ENCODE measurements at places on chromosomes 2 and 18. TPM values are rescaled to one million over a fixed set of nuclear protein-coding genes. Genes with fewer than 3 reads are reported as not detected.

The PID1 gene
- total RNA-seq: 52.0 TPM

The GPN1 gene
- 17.2 TPM for total RNA-seq

The LOXL3 gene
- total RNA-seq: 1.6 TPM

The TDRD15 gene
- 0.59 TPM for total RNA-seq

The LPIN1 gene
- 10.1 TPM for total RNA-seq

The CNPPD1 gene
- 16.5 TPM for total RNA-seq

The CRYBA2 gene
- total RNA-seq: not detected

The FER1L5 gene
- total RNA-seq: under 0.01 TPM

The LINC00305 gene
- 0.84 TPM for total RNA-seq

The ATF2 gene
- total RNA-seq: 34.0 TPM

The SLC4A3 gene
- total RNA-seq: 0.08 TPM

The TCF23 gene
- under 0.01 TPM for total RNA-seq

The PRSS56 gene
- not detected for total RNA-seq

The CACNB4 gene
- 0.33 TPM for total RNA-seq

- H3K36me3 ChIP-seq: no peaks in the 10 kb centered on the region
- no peak overlapping the region for H3K4me3 ChIP-seq
- no peak for DNase-seq
- H3K27ac ChIP-seq: no peak overlapping the region
- no peaks in the 10 kb centered on the region for H3K4me1 ChIP-seq
These were observed 6.6 kb downstream of the ARHGAP25 start for GRCh38 chr2:68741238-68741637.

GRCh38 chr2:222776792-222777191, 84.0 kb upstream of the ACSL3 start:
- H3K4me1 ChIP-seq: peaks cover 3% of the 10 kb centered on the region
- H3K36me3 ChIP-seq: no peaks in the 10 kb centered on the region
- H3K27me3 ChIP-seq: no peaks in the 10 kb centered on the region
- H3K4me3 ChIP-seq: no peak overlapping the region
- H3K27ac ChIP-seq: no peak overlapping the region

GRCh38 chr2:150293771-150294170, 193.7 kb downstream of the RND3 start:
- H3K27ac ChIP-seq: no peak overlapping the region
- H3K27me3 ChIP-seq: no peaks in the 10 kb centered on the region
- H3K4me3 ChIP-seq: no peak overlapping the region
- H3K4me1 ChIP-seq: no peaks in the 10 kb centered on the region
- no peaks in the 10 kb centered on the region for H3K36me3 ChIP-seq
- DNase-seq: no peak

DNA sequence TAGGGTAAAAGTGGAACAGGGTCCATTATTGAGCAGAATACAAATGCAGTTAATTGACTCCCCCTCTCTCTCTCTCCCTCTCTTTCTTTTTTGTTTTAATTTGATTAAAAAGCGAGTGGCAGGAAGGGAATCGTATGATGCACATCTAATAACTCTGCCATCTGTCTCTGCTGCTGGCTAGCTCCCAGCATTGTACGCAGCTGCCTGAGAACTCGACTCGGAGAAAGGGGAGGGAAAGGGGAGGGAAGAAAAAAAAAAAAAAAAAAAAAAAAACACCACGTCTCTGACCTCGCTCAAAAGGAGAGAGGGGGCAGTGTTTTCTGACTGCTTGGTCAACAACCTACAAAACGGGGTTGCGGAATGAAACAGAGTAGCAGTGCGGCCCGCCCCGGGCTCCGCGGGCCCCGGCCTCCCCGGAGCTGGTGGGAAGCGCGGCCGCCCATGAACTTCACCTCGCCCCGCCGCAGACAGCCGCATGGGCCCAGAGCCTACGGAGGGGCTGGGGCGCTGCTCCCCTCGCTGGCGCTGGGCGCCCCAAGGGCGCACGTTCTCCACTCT, 265.7 kb downstream of the TCF4 start:
- peak; percentile 50 for DNase-seq
- H3K27me3 ChIP-seq: no peaks in the 10 kb centered on the region
- peak overlapping the region; percentile 20 for H3K4me3 ChIP-seq
- H3K4me1 ChIP-seq: no peaks in the 10 kb centered on the region
- peak overlapping the region; percentile 53 for H3K27ac ChIP-seq

DNA sequence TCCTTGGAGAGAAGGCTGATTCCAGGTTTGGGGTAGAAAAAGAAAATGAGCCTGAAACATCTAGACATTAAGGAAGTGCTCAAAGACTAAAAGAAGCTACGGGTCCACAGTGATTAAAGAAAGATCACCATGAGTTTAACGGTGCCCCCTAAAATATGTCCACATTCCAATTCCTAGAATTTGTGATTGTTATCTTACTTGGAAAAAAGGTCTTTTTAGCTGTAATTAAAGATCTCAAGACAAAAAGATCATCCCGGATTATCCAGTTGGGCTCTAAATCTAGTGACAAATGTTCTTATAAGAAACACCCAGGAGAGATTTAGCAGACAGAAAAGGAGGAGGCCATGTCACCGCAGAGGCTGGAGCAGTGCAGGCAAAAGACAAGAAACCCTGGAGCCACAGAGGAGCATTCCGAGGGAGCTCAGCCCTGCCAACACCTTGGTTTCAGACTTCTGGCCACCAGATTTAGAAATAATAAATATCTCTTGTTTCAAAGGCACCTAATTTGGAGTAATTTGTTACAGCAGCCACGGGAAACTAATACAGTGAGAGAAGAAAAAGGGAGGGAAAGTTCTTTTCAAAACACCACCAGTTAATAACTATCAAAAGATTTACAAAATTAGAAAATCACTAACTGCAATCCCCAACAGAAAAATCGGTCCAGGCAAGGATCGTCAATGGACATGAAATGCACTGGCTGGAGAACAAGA, 8.5 kb downstream of the UXS1 start:
- DNase-seq: no peak
- H3K4me3 ChIP-seq: no peak overlapping the region
- no peaks in the 10 kb centered on the region for H3K36me3 ChIP-seq
- H3K27me3 ChIP-seq: no peaks in the 10 kb centered on the region
- H3K27ac ChIP-seq: no peak overlapping the region

GRCh38 chr2:230668184-230668938, 44.3 kb upstream of the CAB39 start:
- no peak for DNase-seq
- no peaks in the 10 kb centered on the region for H3K36me3 ChIP-seq
- H3K4me3 ChIP-seq: no peak overlapping the region
- no peaks in the 10 kb centered on the region for H3K27me3 ChIP-seq
- peaks cover 1% of the 10 kb centered on the region for H3K4me1 ChIP-seq

DNA sequence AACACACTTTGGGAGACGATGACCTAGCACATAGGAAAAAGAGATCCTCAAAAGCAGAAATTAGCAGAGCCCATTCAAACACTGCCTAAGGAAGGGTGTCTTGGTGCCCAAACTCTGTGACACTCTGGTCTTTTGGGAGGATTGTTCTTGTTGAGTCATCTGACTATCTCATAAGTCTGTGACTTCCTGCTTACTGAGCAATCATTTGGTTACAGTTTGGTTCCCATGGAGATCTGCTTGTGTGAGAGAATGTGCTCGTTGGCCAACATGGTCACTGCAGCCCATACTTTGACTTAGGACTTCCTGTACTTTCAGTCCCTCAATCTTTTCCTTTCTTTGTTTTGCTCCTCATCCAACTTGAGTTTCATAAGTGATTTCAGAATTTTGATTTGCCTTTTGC, 602.9 kb downstream of the NYAP2 start:
- no peaks in the 10 kb centered on the region for H3K36me3 ChIP-seq
- no peaks in the 10 kb centered on the region for H3K27me3 ChIP-seq
- no peak overlapping the region for H3K27ac ChIP-seq

- H3K4me3 ChIP-seq: no peak overlapping the region
- no peak overlapping the region for H3K27ac ChIP-seq
- no peaks in the 10 kb centered on the region for H3K36me3 ChIP-seq
- H3K27me3 ChIP-seq: no peaks in the 10 kb centered on the region
- peak; percentile 5 for DNase-seq
These were observed 254.6 kb upstream of the ID2 start for GRCh38 chr2:8427211-8427610.

DNA sequence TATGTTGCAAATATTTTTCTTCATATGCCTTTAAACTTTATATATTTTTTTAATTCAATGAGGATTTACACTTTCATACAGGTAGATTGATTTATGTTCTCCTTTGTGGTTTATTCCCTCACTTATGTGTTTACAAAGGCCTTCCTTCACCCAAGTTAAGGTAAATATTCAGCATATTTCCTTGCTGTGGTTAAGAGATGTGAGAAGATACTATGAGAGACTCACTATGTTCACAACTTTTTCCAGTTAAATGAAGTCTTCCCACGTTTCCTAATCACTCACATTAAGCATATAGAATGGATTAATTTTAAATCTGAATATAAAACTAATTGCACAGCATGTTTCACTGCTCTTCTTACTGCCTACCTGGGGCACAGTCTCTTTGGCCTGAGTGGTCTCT, 597 bp downstream of the PECR start:
- no peaks in the 10 kb centered on the region for H3K36me3 ChIP-seq
- no peaks in the 10 kb centered on the region for H3K27me3 ChIP-seq
- peaks cover 11% of the 10 kb centered on the region for H3K4me1 ChIP-seq
- peak overlapping the region; percentile 76 for H3K4me3 ChIP-seq
- no peak for DNase-seq

- peaks cover 17% of the 10 kb centered on the region for H3K36me3 ChIP-seq
- no peak for DNase-seq
- H3K4me1 ChIP-seq: no peaks in the 10 kb centered on the region
- H3K27ac ChIP-seq: no peak overlapping the region
- no peak overlapping the region for H3K4me3 ChIP-seq
These were observed 260.2 kb downstream of the NBAS start for GRCh38 chr2:15300624-15301573.

GRCh38 chr2:101435001-101435862, 39.7 kb downstream of the RFX8 start:
- no peak overlapping the region for H3K27ac ChIP-seq
- no peaks in the 10 kb centered on the region for H3K36me3 ChIP-seq
- H3K4me1 ChIP-seq: peaks cover 3% of the 10 kb centered on the region
- H3K4me3 ChIP-seq: no peak overlapping the region
- H3K27me3 ChIP-seq: no peaks in the 10 kb centered on the region
- DNase-seq: no peak

DNA sequence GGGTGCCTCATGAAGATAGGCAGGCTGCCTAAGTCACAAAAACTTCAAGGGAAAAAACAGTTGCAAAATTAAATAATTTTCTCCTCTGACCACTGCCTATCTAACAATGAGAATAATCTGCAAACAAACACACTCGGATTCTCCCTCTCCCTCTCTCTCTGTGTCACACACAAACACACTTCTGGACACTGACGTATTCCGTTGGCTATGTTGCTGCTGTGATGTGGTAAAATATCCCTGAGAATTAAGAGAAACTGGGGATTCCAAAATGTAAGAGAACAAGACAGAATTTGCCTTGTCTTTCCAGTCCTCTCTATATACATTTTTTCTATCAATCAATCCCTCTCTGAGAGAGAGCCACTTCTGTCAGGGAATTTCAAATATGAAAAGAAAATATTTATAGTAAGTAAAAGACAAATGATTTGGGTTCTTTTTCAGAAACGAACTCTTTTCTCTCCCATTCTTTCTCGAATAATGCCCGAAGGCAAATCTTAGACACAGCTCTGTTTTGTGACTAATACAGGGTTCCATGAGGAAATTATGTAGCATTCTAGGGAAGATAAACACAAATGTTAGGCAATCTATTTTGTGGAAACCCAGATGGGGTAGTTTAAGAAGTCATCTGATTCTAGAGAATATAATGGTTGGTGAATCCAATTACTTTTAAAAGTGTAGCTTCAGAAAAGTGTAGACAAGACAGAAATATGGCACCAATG, 310.3 kb upstream of the CYP26B1 start:
- no peak overlapping the region for H3K27ac ChIP-seq
- H3K27me3 ChIP-seq: no peaks in the 10 kb centered on the region
- H3K4me3 ChIP-seq: no peak overlapping the region
- DNase-seq: no peak
- H3K36me3 ChIP-seq: no peaks in the 10 kb centered on the region

DNA sequence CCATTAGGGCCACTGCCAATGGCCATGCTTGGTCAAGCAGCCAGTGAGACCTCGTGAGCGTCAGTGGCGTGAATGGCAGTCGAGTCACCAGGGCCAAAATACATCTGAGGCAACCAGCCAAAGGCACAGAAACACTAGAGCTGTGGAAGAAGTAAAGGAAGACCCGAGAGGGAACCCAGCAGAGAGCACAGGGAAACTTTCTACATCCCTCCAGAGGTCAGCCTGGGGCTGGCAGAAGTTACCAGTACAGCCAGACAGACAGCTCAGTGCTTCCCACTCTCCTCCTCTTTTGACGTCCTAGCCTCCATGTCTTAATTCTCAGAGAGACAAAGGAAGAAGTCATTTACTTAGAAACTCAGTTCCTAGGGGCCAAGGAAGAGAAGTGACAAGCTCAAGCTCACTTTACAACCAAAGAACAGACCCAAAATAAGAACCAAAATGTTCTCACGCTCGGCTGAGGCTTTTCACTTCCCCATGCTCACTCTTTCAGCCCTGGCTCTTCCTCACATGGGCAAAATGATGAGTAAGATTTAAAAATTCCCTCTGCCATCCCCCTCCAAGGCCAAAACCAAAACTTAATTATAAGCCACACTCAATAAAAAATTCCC, 8.7 kb downstream of the CYRIA start:
- H3K27ac ChIP-seq: peak overlapping the region; percentile 31
- no peaks in the 10 kb centered on the region for H3K27me3 ChIP-seq
- no peak overlapping the region for H3K4me3 ChIP-seq
- H3K36me3 ChIP-seq: no peaks in the 10 kb centered on the region
- H3K4me1 ChIP-seq: no peaks in the 10 kb centered on the region

- no peaks in the 10 kb centered on the region for H3K4me1 ChIP-seq
- no peak for DNase-seq
- H3K27ac ChIP-seq: no peak overlapping the region
These were observed 95.3 kb upstream of the ALKAL2 start for GRCh38 chr2:383178-383577.

DNA sequence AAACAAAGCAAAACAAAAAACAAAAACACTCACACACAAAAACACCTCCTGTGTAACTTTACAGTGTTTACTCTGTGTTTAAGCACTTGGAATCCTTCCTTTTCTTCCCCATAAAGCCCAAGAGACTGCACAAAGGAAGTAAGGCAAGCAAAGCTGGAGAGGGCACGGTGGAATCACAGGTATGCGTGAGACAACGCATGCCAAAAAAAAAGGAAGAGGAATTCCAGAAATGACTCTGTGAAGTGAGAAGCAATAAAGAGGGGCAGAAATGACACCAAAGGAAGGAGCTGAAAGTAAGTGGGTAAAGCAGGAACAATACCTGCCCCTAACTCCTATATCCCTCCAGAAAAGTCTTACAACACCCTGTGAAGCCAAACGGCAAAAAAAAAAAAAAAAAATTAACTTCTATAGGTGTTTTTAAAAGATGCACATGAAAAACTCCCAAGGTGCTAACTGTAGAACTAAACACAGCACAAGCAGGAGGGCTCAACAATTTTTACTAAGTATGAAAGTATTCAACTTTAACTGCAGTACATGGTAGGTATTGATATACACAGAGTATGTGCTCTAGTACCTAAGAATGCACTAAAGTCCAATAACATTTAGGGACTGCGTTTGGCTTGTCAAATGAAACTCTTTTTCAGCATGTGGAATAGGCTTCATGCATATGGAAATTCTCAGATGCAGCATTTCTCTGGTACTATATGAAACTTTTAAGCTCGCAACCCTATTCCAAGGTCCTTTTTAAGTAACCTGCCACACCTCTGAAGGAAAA, 9.1 kb downstream of the RND3 start:
- H3K4me1 ChIP-seq: peaks cover 37% of the 10 kb centered on the region
- H3K36me3 ChIP-seq: peaks cover 29% of the 10 kb centered on the region
- DNase-seq: no peak
- H3K27me3 ChIP-seq: no peaks in the 10 kb centered on the region
- peak overlapping the region; percentile 62 for H3K27ac ChIP-seq
